ENCODE measurements at places on chromosomes 2 and 18.

DNA sequence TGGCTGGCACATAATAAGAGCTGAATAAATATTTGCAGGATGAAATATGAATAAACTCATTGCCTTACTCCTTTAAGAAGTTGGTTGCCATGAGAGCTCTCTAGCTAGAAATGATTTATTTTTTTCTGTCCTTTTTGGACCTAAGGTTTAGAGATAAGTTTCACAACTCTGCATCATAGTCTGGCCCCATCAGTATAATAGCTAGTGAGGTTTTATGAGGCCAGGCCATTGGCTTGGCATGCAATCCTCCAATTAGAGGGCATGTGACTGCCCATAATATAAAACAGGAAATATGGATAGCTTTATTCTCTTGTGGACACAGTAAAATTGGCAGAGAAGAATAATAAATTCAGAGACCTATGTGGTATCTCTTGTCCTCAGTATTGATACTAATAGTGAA, 26.2 kb upstream of the INSIG2 start:
- no peak for DNase-seq

DNA sequence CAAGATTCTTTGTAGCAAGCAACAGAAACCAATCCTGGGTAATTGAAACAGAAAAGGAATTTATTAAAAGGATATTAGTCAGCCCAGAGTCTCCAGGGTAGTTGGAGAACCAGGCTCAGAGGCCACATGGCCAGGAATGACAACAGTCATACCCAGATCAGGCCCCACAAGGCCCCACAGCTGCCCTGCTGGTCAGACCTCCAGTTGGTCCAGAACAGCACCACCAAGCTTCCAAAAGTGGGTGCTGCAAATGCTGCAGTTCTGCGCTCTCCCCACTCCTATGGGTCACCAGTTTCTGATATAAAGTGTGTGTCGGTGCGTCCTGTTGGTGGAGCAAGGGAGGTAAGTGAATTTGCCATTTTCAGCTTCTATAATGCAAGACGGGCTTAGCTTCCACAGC, 29.9 kb downstream of the KLHL29 start:
- no peak for DNase-seq

DNA sequence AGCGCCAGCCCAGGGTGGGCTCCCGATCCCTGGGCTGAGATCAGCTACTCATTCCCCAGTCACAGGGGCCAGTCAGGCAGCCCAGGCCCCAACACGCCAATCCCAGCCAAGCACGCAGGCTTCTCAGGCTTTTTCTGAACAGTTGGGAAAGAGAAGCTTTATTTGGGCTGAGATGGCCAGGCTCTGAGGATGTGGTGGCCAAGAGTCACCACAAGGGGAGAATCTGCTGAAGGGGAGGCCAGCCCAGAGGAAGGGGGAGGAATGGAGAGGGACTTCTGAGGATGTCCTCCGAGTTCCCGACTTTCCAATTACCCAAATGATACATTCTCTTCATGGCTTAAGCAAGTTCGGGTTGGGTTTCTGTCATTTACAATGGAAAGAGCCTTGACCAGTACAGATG, 2.8 kb upstream of the DIPK1C start:
- no peak for DNase-seq

- DNase-seq: no peak
These were observed 216.6 kb downstream of the HDAC4 start for GRCh38 chr2:239184179-239184578.

DNA sequence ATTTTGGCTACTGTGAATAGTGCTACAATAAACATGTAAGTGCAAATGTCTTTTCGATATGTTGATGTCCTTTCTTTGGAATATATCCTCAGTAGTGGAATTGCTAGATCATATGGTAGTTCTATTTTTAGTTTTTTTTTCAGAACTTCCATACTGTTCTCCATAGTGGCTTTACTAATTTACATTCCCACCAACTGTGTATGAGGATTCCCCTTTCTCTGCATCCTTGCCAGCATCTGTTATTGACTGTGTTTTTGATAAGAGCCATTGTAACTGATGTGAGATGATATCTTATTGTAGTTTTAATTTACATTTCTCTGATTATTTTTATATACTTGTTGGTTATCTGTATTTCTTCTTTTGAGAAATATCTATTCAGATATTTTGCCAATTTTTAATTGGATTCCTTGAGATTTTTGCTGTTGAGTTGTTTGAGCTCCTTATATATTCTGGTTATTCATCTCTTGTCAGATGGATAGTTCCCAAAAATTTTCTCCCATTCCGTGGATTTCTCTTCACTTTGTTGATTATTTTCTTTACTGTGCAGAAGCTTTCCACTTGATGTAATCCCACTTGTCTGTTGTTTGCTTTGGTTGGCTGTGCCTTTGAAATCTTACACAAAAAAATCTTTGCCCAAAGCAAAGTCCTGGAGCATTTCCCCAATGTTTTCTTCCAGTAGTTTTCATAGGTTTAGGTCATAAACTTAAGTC, 532.3 kb downstream of the PID1 start:
- DNase-seq: no peak

- DNase-seq: no peak
These were observed 266.5 kb downstream of the EIPR1 start for GRCh38 chr2:3110994-3111666.
